ENCODE measurements at places on chromosomes 11 and 22.

DNA sequence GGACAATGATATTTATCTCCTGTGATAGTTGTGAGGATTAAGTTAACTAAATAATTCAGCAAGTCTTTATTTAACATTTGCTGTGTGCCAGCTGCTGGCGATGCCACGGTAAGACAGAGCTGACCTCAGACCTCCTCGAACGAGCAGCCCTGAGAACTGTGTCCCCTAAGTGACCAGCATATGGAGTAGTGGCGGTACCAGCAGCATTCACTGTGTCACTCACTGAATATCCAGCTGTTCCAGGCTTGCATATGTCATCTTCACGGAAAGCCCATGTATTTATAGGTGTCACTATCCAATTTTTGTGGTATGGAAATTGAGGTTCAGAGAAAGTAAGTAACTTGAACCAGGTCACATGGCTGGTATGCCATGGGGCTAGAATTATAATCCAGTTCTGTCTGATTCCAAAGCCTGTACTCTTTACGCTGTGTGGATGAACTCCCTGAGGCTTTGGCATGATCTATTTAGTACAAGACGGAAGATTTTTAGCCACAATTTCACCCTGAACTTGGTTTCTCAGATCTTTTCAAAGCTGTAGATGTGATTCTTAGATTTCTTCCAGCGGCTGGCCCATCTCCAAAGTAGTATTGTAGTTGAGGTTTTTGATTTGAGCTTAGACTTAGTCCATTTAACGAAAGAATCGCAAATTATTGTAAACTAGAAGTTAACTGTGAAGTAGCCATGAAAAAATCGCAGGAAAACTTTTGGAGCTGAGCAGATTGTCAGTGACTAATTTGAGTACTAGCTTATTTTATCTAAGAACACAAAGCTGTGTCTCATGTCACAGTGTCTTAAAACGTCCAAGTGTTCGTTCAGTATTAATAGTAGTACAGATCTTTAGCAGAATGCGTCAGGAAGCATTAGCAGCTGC lies 49.4 kb upstream of the MYO18B start:
- DNase-seq, result no peak

- DNase-seq, result peak; percentile 11
Measured at GRCh38 chr22:38657045-38657909, 839 bp downstream of the CBY1 start.

GRCh38 chr11:61526956-61527731 lies 18.6 kb downstream of the LRRC10B start:
- no peak for DNase-seq

DNA sequence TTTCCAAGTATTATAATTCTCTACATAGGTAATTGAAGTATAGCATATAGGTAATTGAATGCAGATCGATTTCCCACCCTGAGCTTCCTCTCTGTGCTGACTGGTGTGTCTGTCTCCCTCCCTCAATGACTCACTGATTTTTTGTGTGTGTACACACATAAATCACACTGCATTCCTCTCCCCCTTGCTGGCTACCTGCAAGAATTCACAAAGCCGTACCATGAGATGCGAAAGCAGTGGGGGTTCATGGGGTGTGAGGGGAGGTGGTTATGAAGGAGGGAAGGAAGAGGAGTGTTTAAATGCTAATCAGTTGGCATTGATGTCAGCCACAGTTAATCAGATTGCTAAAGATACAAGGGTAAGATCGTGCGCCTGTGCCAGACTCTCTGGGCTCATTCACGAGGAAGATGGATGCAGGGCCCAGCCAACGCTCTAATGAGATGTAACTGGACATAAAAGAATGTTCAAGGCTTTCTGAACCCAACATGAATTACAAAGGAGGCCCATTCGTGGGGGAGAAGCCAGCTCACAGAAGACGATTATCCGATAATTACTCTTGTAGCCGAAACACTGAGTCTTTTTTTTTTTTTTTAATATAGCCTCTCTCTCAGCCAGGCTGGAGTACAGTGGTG lies 107.4 kb downstream of the SEZ6L start:
- no peak for DNase-seq

DNA sequence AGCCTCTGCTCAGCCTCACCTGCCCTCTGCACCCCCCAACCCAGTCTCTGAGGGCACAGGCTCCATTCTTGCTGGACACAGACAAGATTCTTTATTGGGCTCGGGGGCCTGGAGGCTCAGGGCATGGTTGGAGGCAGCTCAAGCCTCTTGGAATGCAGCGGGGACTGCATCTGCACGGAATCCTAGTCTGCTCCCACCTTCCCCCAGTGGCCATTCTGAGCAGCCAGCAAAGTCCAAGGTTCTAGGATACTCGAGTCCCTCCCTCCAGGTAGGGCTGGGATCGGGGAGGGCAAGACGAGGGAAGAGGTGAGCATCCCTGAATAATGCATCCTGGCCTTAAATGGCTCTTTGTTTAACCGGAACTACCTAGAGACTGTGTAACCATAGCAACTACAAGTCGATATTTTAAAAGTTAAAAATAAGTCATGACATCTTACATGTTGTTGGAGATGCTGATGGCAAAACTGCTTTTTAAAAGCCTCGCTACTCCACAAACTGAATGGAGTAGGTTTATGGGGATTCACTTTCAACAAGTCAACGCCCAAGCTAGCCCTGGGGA lies 10.7 kb upstream of the IGSF22 start:
- DNase-seq, result no peak

GRCh38 chr11:34459507-34460162 lies 20.9 kb downstream of the CAT start:
- DNase-seq, result no peak

DNA sequence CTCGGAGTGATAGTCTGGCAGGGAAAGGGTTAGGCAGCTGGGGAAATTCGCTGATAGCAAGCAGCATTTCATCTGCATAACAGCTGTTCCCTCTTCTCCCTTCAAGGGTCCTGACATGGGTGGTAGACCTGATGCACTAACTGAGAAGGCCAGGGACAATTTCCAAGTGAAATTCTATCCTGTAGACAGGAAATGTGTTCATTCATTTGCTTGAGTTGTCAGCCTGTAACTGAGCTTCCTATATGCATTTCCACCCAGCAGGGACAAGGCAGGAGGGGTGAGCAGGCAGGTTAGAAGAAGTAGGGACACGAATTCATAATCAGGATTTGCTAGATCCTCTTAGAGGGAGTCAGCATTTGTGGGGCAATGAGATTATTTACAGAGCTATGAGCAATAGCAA lies 154.3 kb upstream of the NCAM1 start:
- DNase-seq, result no peak

- no peak for DNase-seq
Measured at GRCh38 chr22:40221055-40221414, 43.3 kb downstream of the TNRC6B start.

DNA sequence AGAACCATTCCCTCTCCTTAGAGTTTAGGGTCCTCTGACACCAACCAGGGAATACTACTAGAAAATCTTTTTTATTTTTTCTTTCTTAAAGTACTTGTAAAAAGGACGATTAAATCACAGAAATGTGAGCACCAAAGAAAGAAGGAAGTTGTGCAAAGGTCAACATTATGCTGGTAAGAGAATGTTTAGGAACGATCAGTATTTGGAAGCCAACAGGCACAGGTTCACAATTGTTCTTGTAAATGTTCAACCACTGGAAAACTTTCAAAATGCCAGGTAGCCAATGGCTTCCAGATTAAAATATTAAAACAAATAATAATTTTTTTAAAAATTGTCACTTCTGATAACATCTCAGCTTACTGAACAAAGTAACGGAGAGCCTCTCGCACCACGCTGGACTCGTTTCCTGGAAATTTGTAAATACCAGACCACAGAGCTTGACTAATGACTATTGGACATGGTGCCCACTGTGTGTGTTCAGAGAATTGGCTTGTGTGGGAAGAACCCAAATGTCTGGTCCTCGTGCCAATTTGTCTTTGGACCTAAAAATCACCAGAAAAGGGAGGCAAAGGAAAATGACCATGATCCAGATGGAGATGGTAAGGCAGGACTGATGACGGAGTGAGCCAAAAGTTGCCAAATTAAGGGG lies 20.8 kb downstream of the COMMD9 start:
- no peak for DNase-seq

DNA sequence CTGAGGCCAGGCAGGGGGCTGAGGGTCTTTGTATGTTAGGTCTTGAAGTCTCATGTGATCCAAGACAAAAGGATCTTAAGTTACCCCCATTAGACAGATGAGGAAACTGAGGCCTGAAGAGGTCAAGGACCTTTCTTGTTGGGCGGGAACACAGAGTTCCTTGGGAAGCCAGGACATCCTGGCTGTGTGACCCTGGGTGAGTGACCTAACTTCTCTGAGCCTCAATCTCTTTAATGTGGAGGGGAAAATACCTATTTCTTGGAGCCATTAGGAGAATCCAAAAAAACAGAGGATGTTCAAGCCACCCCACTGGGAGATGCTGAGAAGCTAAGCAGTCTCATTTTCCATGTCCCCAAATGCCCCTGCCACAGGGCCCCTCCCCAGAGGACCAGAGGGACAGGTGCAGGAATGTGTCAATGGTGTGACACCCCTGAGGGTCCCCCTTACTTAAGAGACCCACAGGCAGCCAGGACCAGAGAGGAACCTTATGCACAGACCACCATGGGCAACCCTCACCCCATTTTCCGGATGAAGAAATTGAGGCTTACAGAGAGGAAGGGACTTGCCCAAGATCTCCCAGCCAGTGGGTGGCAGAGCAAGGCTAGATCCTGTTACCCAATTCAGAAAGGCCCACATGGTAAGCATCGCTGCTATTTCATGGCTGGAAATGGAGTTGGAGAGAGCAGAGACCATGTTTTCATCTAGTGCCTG lies 8.0 kb downstream of the RAC2 start:
- DNase-seq, result no peak

DNA sequence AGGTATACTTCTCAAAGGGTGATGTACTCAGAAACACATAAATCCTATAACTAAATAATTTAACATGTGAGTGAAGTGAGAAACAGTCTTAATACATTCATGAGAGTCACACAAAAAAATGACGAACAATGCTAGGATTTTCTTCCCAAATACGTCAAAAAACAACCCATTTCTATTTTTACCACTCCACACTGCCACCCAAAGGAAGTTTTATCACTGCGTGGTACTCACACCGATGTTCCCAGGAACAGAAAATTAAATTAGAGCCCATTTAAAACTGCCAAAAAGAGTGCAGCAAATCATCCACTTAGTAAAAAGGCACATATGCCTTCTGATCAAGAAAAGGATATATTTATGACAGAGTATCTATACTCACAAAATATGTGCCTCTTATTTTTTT lies 710.9 kb upstream of the FAT3 start:
- no peak for DNase-seq

DNA sequence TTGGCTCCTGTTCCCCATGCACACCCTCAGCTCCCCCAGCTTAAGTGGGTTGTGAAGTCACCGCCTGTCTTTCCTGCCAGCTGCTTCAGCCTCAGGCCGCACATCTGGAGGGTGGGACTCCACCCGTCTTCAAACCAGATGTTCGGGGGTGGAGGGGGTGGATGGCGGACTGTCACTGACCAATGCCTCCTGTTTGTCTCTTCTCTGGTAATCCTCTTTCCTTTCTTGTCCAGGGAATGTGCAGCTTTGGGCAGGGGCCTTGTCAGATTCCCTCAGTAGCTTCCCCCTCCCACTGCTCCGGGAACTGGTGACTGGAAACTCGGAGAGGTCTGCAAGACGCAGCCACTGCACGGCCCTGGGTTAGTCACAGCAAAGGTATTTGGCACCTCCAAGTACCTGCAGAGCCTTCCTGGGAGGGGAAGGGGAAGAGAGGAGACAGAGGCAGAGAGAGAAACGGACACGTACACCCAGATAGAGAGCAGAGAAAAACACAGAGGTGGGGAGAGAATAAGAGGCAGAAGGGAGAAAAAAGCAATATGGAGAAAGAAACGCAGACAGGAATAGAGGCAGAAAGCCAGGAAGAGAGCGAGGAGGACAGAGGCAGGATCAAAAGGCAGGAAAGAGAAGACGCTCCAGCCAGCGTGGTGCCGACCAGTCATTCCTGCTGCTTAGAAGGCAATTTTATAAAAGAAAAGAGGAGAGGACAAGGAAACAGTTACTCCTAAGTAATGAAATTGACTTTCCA lies 56.1 kb upstream of the TIMP3 start:
- no peak for DNase-seq

GRCh38 chr11:37905707-37906417 lies 1307.8 kb upstream of the RAG2 start:
- DNase-seq, result no peak

DNA sequence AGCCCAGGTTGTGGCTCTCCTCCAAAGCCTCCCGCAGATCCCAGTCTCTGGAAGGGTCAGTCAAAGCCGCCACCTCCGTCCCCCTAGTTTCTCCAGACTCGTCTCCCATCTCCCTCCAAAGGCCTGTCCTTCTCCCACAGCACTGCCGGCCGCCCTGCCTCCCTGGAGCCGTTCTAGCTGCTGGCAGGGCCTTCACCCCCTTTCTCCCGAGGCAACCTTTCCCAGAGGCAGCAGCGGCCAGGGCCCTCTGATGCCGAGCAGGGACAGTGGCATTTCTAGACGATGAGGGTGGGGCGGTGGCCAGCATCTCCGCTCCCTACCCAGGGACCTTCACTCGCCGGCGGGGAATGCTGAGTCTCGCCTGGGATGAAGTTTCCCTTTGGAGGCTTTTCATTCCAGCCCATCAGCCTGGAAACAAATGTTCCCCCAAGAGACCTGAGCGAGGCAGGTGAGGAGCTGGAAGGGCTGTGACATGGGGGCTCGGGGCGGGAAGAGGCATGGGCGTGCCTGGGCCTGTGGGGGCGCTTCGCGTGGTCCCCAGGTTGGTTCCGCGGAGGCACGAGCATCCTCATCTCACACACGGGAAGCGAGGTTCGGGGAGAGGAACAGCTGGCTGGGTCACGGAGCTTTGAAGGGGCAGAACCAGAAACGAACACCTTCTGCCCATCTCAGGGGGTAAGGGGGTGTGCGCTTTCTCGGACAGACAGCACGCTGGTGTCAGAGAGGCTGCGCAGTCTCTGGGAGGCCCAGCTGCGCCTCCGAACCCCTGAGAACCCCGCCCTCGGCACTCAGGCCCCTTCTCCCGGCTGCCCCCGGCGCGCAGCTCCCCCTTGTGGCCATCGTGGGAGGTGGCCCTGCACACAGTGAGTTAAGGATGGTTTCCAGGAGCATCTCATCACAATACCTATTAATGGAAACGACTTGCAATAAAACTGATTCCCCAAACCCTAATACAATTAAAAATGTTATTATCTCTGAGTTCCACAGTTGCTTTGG lies 18.1 kb upstream of the KLHL35 start:
- DNase-seq, result no peak

GRCh38 chr11:110518809-110519514 lies 89.2 kb downstream of the FDX1 start:
- DNase-seq, result no peak

GRCh38 chr11:129018126-129018525 lies 75.5 kb upstream of the TP53AIP1 start:
- DNase-seq, result no peak

- DNase-seq, result no peak
Measured at GRCh38 chr11:83682611-83682973, 396.4 kb upstream of the CCDC90B start.

DNA sequence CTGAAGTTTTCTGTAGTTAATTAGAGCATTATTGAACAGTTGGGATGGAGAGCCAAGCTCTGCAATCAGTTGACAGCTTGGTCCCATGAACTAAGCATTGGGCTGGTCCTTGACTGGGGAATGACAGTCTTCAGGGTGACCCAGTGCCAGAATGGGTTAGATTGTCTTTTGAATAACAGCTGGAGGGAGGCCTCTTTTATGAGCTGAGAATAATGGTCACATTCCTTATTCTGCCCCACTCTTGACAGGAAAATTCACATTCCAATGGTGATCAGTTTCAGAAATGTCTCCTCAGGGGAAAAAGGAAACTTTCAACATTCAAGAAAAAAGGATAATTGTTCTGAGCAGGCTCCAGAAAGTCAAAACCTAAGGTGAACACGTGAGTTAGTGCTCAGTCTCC lies 113.9 kb downstream of the KIRREL3 start:
- no peak for DNase-seq
